NCI-H748 treated with DMSO at 0.1 percent for 48 hours (cell line): ENCODE measurements at places on chromosomes 2 and 18.
A peak's percentile ranks its signal among the peaks of the same experiment; 100 is the strongest.

GRCh38 chr18:58097121-58097906 lies 53.3 kb downstream of the NEDD4L start:
- no peak for DNase-seq

- DNase-seq, result no peak
Observed at GRCh38 chr2:239400596-239401066, at the start of gene HDAC4. HDAC4 (minus strand) TSS chr2:239401020; CDS start chr2:239352699, 48,321 bp downstream.

GRCh38 chr2:174656676-174657176 lies 59.1 kb upstream of the WIPF1 start:
- DNase-seq, result no peak

- DNase-seq, result no peak
Observed at GRCh38 chr2:153294199-153294786, 184.3 kb downstream of the RPRM start.

GRCh38 chr18:5625076-5625475 lies 81.3 kb upstream of the EPB41L3 start:
- DNase-seq, result no peak

DNA sequence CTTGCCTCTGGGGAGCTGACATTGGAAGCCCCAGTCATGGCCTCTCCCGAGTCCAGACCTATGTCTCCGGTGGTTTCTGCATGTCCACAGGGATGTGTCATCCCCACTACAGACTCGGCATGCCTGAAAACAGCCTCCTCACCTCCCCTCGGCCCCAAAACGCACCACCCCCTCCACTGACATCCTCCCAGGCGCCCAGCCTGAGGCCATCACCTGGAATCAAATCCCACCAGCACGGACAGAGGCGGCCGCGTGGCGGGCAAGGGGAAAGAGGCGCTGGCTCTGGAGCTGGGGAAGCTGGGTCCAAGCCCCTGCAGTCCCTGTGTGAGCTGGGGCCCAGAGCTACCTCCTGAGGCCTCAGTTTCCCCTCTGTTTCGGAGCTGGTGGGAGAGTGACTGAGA lies 69.9 kb upstream of the SMAD7 start:
- no peak for DNase-seq

DNA sequence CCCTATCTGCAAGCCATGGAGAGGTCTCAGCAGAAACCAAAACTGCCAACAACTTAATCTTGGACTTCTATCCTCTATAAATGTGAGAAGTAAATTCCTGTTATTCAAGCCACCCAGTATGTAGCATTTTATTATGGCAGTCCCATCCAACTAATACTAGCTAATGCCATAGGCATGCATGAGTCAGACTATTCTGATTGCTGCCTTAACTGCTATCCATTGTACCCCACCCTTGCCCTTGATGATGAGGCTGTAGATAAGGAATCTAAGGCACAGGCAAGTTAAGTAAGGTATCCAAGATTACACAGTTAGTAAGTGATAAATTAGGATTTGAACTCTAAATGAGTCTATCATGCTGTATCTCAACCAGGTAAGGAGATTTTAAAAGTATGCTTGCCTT lies 223.0 kb downstream of the UBE2E3 start:
- DNase-seq, result no peak

DNA sequence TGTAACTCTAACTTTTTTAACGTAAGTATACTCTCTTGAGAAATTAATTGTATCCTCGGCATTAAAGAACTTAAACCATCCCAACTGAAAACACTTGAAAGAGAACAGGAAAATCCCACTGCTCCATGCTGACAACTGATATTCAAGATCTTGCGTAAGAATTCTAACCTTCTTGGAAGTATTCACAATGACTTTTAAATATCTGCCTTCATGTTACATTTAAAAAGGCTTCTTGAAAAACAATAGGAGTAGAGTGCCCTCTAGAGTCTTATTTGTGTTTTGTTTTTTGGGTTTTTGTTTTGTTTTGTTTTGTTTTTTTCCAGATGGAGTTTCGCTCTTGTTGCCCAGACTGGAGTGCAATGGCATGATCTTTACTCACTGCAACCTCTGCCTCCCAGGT lies 65.4 kb upstream of the DNAJC10 start:
- peak; percentile 71 for DNase-seq

- DNase-seq, result no peak
Observed at GRCh38 chr2:105439141-105439540, 40.3 kb upstream of the FHL2 start.

DNA sequence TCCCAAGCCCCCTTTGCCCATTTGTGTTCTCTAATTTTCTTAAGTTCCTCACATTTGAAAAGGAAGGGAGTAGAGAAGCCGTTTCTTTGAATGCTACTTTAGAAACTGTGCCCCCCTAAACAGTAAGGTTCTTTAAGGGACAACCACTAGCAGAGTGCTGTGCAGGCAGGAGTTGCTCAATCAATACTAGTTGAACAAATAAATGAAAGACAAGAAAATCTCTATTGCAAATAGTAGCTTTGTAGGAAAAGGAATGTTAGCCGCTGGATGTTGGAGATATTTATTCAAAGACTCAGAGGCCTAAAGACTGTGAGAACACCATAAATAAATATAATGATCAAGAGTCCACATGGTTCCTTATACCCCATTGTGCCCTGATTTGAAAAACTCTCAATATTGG lies 119.8 kb upstream of the SMAD7 start:
- no peak for DNase-seq

DNA sequence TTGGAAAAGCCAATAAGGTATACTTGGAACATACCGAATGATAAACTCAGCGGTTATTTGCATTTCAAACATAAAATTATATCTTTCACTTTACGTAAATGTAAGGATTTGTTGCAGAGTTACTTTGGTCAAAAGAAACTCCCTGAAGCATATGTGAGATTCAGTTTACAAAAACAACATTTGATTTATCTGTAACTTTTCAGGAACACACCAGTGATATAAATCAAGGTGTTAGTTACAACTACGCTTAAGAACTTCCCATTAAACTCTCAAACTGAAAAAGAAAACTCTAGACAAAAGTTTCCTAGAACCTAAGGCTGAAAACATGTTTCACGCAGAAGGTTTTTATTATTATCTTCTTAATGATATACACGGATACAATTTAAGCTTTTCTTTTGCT lies 110.6 kb upstream of the MEIS1 start:
- DNase-seq, result no peak

DNA sequence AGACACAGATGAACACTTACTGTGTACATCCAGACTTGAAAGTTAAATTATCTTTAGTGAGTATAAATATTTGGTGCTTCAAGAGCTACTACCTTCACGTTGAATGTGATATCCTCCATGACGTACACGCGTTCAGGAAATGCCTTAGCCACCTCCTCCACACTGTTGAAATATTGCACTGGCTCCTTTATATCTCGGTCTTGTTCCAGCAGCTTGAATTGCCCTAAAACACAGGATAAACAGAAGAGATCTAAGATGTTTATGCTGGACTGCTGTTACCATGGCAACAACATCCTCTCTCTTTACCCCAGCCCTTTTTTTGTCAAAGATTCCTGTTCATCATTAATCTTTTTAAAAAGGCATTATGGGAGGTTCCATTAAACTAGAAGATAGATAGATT lies 120.3 kb downstream of the MEP1B start:
- peak; percentile 20 for DNase-seq

DNA sequence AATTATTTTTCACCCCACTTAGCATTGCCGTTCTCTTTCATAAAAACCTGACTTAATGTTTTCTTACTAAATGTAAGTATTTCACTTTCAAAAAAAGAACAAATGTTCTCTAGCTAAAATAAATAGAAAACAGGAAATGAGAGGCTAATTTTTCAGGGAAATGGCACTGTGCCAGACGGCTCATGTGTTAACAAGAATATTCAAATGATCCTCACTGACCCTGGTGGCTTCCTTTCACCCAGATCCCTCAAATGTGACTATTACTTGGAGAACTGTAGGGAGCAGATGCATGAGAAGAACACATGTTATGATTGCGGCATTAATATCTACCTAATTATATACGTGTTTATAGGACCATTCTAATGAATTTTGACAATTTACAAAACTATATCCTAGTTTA lies 827.7 kb downstream of the SOCS6 start:
- DNase-seq, result peak; percentile 78

- no peak for DNase-seq
Observed at GRCh38 chr2:35803126-35803525, 552.5 kb upstream of the CRIM1 start.

DNA sequence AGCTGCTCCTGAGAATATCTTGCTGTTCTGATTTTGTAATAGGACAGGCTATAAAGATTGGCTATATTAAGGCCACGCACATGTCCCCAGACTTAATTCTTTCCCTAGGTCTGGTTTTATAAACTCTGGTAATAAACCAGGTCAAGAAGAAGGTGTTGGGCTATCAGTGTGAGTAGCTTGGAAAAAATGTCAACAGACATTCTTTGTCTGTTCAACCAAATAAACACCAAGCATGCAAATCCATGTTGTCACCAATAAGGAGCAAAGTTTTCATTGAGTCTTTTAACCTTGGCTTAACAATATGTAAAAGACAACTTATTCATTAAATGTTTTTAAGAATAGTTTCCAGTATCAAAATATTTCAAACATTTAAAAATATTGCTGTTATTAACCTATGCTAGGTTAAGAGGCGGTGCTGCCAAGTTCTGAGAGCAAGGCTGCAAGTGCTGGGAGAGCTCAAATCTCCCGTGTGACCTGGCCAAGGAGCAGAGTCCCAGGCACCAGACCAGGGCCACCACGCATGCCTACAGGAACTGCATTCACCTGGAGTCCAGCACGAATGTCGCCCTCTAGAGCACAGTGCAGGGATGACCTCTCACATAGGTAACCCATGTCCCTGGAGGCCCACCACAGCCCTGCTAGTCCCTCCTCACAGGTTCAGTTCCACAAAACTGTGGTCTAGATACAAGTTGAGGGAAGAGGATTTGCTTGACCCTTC lies 120.5 kb upstream of the POU3F3 start:
- DNase-seq, result peak; percentile 9

GRCh38 chr2:48126162-48126561 lies 219.9 kb upstream of the FBXO11 start:
- DNase-seq, result no peak

DNA sequence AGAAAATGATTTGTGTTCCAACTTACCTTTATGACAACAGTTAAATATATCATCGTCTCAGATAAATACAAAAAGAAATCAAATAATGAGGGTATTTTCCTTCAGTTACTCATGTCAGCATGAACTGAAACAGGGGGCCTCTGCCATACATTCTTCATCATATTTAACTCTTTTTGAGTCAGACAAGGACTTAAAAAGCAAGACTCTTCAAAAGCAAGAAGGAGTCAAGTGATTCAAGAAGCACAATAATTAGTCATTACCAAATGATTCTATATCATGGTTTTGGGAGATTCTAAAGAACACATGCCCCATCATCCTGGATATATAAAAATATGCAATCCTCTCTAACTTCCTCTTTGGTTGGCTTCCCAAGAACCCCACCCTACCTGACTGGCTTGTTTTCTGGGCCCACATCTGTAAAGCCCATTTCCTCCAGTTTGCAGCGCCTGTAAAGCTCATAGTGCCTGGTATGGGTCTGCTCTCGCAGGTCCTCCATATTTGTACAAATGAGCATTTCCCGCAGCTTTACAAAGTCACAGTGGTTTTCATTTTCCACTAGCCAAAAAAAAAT lies 49.7 kb downstream of the SEPTIN10 start:
- DNase-seq, result no peak

- no peak for DNase-seq
Observed at GRCh38 chr2:11702946-11703345, 33.0 kb upstream of the NTSR2 start.

DNA sequence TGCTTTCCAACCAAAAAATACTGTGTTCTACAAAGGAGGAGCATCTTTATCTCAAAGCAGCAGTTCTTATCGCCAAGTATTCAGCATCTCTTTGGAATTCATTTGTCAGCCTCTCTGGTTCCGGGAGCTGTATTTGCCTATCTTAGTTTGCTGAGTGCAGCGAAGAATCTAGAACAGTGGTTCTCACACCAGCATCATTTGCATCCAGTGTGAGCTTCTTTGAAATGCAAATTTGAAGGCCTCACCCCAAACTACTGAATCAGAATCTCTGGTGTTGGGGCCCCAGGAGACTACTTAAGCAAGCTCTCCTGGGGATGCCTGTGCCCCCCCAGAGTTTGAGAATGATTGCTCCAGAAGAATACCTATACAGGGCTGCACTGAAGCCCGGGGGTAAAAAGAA lies 1.5 kb upstream of the PTPN2 start:
- DNase-seq, result no peak

- no peak for DNase-seq
Observed at GRCh38 chr2:20091305-20091991, 40.0 kb upstream of the LAPTM4A start.

- DNase-seq, result no peak
Observed at GRCh38 chr18:79524181-79525078, 128.7 kb downstream of the NFATC1 start.

DNA sequence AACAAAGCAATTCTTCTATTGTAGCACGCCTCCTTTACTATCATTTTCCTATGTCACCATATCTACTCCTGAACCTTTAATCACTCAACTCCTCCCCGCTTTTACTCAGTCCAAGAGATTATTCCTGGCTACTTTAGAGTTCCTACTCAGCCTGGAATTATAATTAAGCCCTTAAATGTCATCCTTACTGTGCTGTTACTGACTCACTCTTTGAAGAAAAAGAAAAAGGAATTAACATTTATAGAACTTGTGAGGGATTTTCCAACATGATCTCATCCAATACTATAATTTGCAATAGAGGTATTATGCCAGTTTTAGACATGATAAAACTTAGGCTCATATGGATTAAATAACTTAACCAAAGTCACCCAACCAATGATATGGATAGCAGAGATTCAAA lies 61.7 kb downstream of the CCDC88A start:
- DNase-seq, result no peak

- DNase-seq, result no peak
Observed at GRCh38 chr2:3633089-3633981, 24.7 kb upstream of the ALLC start.

DNA sequence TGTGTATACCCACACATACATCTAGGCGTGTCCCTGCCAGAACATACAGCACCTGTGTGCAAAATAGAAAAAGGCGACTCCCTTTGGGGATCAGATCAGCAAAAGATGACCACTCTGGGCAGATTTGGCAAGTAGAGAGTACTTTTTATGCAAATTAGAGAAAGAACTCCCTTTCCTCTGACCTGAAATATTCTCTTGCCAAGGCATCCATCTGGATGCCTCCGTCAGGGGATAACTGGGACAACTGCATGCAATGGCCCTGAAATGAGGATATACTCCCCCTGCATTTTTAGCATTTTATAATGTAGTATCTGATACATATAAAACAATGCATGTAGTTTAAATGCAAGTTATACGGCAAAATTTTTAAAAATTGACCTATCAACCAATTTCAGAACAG lies 247.7 kb downstream of the ICOS start:
- no peak for DNase-seq
